ENCODE measurements at places on chromosomes 2 and 18.

DNA sequence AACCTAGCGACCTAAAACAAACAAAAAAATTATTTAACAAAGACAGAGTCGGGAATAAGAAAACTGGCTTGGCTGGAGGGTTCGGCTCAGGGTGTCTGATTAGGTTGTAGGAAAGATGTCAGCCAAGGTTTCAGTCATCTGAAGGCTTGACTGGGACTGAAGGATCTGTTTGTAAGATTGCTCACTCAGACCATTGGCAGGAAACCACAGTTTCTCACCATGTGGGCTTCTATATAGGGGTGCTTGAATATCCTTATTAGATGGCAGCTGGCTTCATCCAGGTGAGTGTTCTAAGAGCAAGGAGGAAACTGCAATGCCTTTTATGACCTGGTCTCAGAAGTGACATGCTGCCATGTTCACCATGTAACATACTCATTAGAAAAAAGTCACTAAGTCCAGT lies 999 bp upstream of the IL36B start:
- DNase-seq = no peak

- no peak for DNase-seq
These were observed 272.8 kb downstream of the ERBB4 start for GRCh38 chr2:212265777-212266176.

- DNase-seq = no peak
These were observed 284.6 kb downstream of the MBD5 start for GRCh38 chr2:148305476-148305875.

DNA sequence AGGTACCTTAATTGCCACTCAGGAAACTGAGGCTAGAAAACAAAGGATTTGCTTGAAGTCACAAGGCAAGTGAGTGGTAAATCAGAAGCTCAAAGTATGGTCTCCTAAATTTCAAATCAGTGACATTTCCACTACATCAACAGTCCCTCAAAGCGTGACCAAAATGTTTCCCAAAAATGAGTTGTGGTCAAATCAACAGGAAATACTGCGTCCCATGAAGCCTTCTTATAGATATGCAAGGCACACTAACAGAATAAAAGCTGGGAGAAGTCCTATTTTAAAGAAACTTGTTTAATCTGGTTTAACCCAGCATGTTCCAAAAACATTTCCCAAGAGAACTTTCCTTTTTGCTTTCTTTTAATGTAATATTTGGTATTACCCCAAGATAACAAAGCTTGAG lies 249.4 kb downstream of the EXOC6B start:
- no peak for DNase-seq

DNA sequence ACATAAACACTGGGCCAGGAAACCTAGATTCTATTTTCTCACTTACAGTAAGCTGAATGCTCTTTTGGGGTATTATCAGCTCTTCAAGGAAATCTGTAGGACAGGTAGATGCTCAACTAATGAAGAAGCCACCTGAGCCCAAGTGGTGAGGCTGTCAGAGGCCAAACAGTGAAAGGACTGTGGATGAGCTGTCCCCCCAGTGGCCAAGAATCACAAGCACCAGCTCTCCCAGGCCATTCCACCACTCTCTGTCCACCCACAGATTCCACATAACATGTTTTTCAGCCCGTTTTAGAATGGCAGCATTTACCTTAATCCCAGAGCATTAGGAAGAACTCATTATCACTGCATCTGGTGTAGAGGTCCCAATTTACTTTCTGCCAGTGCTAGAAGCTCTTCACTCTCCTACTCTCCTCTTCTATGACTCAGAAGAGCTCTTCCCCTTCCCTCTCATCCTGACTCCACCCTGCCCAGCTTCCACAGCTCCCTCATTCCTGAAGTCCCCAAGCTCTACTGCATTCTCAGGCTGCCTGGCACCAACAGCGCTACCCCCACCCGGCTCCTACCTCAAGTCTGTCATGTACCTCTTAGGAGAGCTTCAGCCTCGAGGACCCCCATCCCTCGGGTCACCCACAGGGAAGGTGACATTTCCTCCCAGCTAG lies 43.8 kb upstream of the GORASP2 start:
- DNase-seq = no peak

DNA sequence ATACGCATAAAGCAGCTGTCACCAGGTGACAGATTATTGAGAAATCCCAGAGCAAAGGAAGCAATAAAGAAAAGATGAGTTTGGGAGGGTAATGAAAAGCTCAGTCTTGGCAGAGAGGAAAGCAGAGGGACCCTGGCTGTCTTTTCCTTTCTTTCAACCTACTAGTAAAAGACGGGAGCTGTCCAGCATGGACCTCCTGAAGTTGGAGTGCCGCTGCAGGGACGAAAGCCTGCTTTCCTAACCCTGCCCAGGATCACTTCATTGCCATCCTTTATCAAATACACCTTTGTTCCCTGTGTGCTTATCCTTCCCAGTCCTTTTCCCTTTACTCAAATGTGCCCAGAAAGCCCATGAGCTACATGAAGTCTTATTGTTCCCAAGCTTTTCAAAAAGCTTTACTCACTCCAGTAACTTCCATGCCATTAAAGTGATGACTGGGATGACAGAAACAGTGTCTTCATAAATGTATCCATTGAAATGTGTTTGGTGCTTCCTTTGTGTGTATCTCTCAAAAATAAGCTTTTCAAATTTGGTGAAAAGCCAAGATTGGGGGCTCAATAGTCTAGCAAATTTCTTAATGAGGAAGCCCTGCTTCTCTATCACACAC lies 3.7 kb upstream of the SPR start:
- DNase-seq = no peak

GRCh38 chr2:123696021-123696420 lies 329.1 kb upstream of the CNTNAP5 start:
- no peak for DNase-seq

- DNase-seq = no peak
These were observed 68.7 kb upstream of the MGAT4A start for GRCh38 chr2:98799375-98800329.

DNA sequence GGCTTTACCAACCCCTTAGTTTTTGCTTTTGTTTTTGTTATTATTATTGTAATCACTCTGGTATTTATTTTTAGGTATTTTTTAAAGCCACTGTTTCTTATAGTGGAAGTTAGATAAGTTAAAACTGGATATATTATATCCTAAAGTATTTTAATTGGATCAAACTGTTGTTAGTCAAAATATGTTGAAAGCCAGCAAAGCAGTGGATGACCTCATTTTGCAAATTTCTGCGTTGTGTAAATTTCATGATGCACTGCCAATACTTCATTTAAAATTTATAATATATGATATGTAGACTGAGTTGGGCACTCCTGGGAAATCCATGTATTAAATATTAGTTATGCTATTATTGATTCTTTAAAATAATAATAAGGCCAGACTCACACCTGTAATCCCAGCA lies 661.7 kb upstream of the NRXN1 start:
- DNase-seq = no peak

DNA sequence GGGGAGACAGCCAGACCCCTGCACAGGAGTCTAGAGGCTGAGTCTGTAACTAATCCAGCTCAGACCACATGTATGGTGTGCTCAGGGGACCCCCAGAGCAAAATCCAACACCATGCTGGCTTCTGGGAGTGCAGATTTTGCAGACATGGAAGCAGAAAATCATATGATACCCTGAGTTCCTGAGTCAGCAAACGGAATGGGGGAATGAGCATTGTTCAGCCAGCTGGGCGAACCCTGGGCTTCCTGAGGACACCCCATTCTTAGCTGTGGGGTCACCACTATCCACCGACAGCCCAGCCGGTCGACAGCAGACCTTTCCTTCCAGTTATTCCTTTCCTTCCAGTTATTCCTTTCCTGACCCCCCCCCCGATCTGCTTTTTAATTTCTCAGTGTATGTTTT lies 322.9 kb downstream of the GBX2 start:
- DNase-seq = no peak

GRCh38 chr18:35136885-35137284 lies 95.7 kb downstream of the MAPRE2 start:
- DNase-seq = no peak

DNA sequence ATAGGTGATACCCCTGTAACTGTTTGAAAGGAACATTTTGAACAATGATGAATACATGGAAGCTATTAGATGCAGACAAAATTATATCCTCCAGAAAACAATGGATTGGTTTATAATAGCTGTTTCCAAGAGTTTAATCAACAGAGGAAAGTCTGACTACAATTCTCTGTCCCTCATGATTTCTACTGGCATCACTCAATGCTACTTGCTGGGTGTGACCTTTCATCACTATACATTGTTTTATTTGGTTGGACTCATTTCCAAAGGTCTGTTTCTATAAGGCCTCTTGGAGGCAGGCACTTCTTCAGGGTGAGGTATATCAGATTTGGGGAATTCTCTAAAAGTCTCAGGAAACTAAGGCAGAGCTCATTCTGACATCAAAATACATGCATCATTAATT lies 636.1 kb upstream of the SLC8A1 start:
- no peak for DNase-seq

- no peak for DNase-seq
These were observed 66.7 kb upstream of the SLC14A2 start for GRCh38 chr18:45548614-45549013.

GRCh38 chr2:99106913-99107312 lies 34.6 kb upstream of the C2orf15 start:
- no peak for DNase-seq

- DNase-seq = no peak
These were observed 234.1 kb downstream of the FBXO15 start for GRCh38 chr18:73913505-73913904.

- DNase-seq = no peak
These were observed 216.8 kb upstream of the MYT1L start for GRCh38 chr2:2547911-2548310.

DNA sequence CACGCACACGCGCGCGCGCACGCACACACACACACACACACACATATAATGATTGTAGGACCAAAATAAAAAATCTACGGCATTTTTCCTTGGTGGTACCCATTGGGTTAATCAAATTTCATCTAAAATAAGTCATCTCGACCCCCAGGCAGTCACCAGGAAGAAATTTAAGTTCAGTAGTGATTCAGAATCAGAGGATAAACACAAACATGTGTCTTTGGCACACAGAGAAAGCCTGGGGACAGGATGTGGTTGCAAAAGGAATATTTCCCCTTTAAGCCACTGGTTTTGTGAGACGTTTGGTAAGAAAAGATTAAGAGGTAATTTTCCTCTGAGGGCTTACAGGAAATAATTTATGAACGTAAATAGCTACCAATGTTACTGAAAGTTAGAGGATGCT lies 171.6 kb upstream of the PIEZO2 start:
- DNase-seq = peak; percentile 34

GRCh38 chr2:216858312-216858711 lies 1.6 kb downstream of the TNP1 start:
- DNase-seq = no peak

DNA sequence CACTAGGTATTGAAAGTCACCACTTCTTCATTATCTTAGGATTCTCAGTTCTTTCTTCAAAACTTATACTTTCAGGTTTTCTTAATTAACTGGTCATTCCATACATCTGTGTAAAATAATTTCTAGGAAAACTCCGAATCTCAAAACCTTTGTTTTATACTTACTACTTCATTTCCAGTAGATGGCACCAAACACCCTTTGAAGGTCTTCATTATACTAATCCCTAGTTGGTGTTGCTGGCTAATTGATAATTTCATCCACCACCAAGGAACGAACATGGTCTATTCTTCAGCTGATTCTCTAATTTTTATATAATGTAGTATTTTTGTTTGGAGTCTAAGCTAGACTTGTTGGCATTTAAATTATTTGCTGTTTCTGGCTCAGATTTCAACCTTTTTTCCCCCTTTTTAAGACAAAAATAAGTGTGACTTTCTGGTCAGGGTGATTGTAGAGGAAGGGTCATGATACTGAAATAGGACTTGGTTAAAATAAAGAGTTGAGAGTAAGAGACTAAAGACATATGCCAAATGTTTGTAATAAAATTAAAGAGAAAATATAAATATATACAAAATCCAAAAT lies 2.8 kb upstream of the MXD1 start:
- peak; percentile 69 for DNase-seq

- no peak for DNase-seq
These were observed 570.9 kb downstream of the PIK3C3 start for GRCh38 chr18:42525905-42526304.

GRCh38 chr2:53767405-53768241 lies at the start of gene CHAC2:
Gene CHAC2, plus strand, starts transcription at chr2:53767804. Its CDS starts 83 bp downstream, at chr2:53767887.
- DNase-seq = peak; percentile 95

DNA sequence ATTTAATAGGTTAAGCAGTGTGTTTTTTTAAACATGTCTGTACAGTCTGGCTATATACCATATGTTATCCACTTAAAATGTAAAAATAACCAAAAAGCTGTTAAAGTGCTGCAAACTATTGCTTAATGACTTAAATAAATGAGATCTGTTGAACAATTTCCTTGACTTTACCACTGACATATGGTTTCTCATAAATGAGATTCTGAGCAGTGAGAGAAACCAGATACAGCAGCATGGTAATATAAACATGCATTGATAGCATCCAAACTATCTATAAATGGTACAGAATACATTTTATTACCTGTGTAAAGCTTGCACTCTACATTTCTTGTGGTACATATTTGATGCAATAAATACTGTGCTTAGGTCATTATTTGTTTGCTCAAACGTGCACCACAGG lies 36.3 kb upstream of the TTC21B start:
- no peak for DNase-seq

DNA sequence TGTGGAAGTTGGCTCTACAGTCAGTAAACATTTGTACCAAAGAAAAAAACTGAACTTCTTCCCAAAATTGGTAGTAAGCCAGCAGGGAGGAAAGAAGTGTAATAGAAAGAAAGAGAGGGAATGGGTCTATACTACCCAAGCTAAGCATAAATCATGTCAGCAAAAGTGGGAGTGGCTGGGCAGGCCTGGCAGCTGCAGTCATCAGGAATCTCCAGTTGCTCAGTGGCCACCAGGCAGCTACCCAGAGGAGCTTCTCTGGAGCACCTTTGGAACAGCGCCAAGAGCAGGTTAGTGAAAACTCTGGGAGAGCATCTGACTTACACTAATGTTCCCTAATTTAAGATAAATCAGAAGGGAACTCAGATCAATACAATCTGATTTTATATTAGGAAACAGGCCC lies 14.3 kb downstream of the FRZB start:
- no peak for DNase-seq

GRCh38 chr2:216802516-216803215 lies 57.2 kb downstream of the TNP1 start:
- no peak for DNase-seq

- no peak for DNase-seq
These were observed 1.9 kb upstream of the KLHL29 start for GRCh38 chr2:23383100-23383499.

- no peak for DNase-seq
These were observed 291.2 kb upstream of the DDX18 start for GRCh38 chr2:117523267-117523666.

- peak; percentile 33 for DNase-seq
These were observed 73.6 kb downstream of the COPS8 start for GRCh38 chr2:237159006-237159911.

GRCh38 chr2:17328161-17328560 lies 190.1 kb downstream of the RAD51AP2 start:
- DNase-seq = no peak
